ENCODE measurements at places on chromosomes 6 and 20. TPM values are rescaled to one million over a fixed set of nuclear protein-coding genes. Genes with fewer than 3 reads are reported as not detected.

The SRMS gene
- total RNA-seq, result not detected

The SLC23A2 gene
- total RNA-seq, result 14.6 TPM

The PRSS35 gene
- total RNA-seq, result 0.40 TPM

The HRH3 gene
- not detected for total RNA-seq

The UBE2C gene
- 279 TPM for total RNA-seq

The RALGAPB gene
- 21.4 TPM for total RNA-seq

The SNX5 gene
- total RNA-seq, result 132 TPM

The NKX2-4 gene
- not detected for total RNA-seq

The ABHD16B gene
- not detected for total RNA-seq

The SYNJ2 gene
- 9.8 TPM for total RNA-seq

The LST1 gene
- total RNA-seq, result not detected

The TXLNB gene
- total RNA-seq, result 1.2 TPM

The FARS2 gene
- 11.5 TPM for total RNA-seq

The DLK2 gene
- 2.4 TPM for total RNA-seq

The AKAP12 gene
- total RNA-seq, result 37.9 TPM

The SCGN gene
- total RNA-seq, result 0.23 TPM

The GSTA3 gene
- not detected for total RNA-seq

The FAM162B gene
- not detected for total RNA-seq

The TFAP2D gene
- not detected for total RNA-seq

The CTCFL gene
- not detected for total RNA-seq

The CCN6 gene
- total RNA-seq, result not detected

The HSPA1L gene
- 0.71 TPM for total RNA-seq

The MYLK4 gene
- total RNA-seq, result 0.26 TPM

The VSX1 gene
- total RNA-seq, result not detected

The BPIFA1 gene
- total RNA-seq, result not detected

The RAB32 gene
- 72.4 TPM for total RNA-seq

The UBE2J1 gene
- total RNA-seq, result 26.7 TPM

The GNAS-AS1 gene
- total RNA-seq, result not detected
